ENCODE measurements at places on chromosomes 13 and 19.

DNA sequence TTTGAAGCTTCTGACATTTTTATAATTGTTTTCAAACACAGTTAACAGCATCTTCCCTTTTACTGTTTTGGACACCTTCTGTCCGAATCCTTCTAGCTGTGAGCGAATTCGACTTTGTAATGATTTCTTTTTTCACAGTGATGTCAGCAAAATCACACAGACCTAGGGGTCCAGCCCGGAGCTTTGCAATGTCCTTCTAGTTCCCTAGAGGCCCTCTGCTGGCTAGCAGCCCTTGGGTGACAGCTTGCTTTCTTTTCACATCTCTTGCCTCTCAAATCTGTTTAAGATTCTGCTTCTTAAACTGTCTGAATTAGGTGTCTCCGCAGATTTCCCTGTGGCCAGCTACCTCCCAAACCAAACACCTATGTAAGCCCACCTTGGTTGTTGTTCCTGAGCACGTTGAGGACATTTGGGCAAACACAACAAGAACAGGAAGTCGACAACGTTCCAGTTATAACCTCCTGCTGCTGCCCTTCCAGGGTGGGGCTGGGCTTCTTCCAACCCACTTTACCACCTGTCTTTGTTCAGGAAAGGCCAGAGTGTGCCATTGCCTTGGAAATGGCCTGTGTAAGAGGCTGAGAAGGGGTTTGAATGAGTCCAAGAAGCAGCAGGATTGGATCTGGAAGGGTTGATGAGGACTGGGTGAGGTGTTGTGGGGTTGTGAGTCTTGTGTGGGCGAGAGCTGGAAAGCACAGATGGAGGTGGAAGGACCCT lies 123.1 kb downstream of the ATP8A2 start:
- no peak for DNase-seq

GRCh38 chr13:113160983-113161382 lies 2.5 kb downstream of the PROZ start:
- no peak for DNase-seq

DNA sequence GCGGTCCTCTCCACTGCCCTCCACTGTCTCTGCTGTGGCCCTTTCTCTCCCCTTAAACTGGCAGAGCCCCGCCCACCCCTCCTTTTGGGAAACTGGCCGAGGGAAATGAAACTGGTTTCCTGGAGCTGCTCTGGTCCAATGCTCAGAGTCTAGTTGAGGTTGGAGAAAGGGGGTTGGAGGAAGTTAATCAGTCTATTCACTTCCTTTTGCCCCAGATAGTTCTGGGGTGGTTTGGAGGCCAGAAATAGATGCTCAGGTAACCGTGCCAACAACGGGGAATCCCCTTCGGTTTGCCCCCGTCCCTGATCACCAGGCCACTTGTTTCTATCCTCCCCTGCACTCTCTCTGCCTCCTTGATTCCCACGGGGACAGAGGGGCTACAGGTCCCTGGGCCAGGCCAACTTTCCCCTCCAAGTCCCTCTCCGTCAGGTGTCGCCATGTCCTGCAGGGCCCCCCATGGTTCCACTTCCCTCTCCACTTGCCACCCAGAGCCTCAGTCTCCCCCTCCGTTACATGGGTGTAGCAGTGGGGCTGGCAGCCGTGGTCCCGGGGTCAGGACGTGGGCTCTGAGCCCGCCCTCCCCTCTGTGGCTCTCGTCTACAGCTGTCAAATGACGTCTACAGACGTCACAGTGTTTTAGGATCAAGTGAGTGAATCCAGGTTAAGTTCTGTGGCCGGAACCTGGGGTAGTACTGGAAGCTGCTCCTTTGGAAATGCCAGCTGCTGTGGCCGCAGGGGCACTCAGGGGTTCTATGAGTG lies at the start of gene IL4I1:
Gene IL4I1 (minus strand): TSS at position 25 of the 759 bp plus-strand sequence. CDS start 727 bp downstream, outside the sequence.
- peak; percentile 46 for DNase-seq

GRCh38 chr19:41376998-41377365 lies 649 bp downstream of the TMEM91 start:
- no peak for DNase-seq

- peak; percentile 59 for DNase-seq
Observed at GRCh38 chr19:14517840-14518505, at the start of gene DNAJB1. Gene DNAJB1 (minus strand): TSS chr19:14518397. CDS start chr19:14518349, 48 bp downstream.

- no peak for DNase-seq
Observed at GRCh38 chr13:87535911-87536310, 135.3 kb upstream of the SLITRK5 start.

Measured in activated CD4-positive, alpha-beta T cell treated with anti-CD3 and anti-CD28 coated beads for 24 hours (primary cell).